ENCODE measurements at places on chromosomes 2 and 18.

DNA sequence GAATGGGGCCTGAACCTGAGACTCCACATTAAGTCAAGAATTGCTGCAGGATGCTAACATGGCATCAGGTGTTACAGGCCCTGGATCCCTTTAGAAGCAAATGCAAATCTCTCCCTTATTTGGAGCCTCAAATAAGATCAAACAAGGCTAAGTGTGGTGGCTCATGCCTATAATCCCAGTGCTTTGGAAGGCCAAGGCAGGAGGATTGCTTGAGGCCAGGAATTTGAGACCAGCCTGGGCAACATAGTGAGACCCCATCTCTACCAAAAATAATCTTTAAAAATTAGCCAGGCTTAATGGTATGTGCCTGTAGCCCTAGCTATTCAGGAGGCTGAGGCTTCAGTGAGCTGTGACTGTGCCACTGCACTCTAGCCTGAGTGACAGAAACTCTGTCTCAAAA, 89.4 kb downstream of the DYM start:
- DNase-seq, result no peak

- DNase-seq, result no peak
Measured at GRCh38 chr18:48913775-48914174, 37.0 kb downstream of the SMAD7 start.

GRCh38 chr2:48174503-48174902, 268.2 kb upstream of the FBXO11 start:
- DNase-seq, result no peak

DNA sequence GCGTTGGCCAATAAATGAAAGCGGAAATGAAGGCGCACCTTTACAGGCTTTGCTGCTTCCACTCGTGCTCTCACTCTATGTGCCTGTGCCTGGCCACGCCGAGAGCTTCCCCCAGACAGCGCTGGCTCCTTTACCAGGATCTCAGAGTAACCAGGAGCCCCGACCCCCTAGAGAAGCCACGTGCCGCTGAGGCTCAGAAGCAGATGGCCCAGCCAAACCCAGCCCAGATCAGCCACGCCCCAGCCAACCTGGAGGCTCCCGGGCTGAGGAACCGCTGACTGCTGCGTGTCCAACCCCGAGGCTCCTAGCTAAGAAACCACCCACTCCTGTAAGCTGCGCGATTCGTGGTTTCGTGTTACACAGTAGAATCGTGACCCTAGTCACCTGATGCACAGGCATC, 199.3 kb downstream of the NCK2 start:
- DNase-seq, result no peak

GRCh38 chr2:205719847-205720246, 37.5 kb downstream of the NRP2 start:
- no peak for DNase-seq

GRCh38 chr2:196592331-196592910, 47.1 kb upstream of the CCDC150 start:
- no peak for DNase-seq

DNA sequence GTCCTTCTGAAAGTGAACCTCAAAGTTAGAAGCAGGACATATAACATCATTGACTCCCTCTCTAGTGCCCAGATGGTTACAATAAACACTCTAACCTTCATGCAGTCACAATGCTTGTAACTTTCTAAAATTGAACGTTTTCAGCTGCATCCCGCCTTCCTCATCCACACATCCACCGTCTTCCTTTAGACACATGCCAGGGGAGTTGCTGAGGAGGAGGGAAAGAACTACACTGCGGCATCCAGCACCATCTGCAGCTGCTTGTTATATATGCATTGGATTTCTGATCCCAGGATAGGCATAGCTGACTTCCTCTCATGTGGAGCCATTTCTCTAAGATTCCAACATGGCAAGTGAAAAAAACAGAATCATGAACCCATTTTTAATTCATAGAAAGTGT, 96.8 kb downstream of the FBXO15 start:
- no peak for DNase-seq

- DNase-seq, result no peak
Measured at GRCh38 chr2:43370705-43371104, 144.3 kb upstream of the ZFP36L2 start.

DNA sequence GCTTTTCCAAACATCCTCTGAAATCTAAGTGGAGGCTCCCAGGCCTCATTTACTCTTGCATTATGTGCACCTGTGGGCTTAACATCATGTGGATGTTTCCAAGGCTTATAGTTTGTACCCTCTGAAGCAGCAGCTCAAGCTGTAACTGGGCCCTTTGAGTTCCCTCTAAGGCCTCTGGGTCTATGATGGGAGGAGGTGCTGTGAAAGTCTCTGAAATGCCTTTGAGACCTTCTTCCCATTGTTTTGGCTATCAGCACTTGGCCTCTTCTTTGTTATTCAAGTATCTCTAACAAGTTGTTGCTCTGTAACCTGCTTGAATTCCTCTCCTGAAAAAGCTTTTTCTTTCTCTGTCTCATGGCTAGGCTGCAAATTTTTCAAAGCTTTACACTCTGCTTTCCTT, 58.1 kb upstream of the MYT1L start:
- no peak for DNase-seq

DNA sequence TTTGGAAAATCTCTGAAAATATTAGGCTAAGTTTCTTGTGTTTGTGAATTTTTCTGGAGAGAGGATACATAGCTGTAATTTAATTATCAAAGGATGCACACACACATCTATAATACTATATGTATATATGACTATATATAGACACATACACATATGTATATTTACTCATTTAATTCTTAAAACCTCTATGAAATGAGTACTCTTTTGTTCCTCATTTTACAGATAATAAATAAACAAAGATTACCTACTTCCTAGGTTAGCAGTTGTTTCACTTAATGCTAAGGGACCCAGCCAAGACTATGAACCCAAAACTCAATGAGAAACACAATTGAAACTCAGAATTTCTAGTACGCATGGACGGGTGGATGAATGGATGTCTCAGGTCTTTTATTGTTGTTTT, 145.6 kb downstream of the BCL2 start:
- DNase-seq, result no peak

DNA sequence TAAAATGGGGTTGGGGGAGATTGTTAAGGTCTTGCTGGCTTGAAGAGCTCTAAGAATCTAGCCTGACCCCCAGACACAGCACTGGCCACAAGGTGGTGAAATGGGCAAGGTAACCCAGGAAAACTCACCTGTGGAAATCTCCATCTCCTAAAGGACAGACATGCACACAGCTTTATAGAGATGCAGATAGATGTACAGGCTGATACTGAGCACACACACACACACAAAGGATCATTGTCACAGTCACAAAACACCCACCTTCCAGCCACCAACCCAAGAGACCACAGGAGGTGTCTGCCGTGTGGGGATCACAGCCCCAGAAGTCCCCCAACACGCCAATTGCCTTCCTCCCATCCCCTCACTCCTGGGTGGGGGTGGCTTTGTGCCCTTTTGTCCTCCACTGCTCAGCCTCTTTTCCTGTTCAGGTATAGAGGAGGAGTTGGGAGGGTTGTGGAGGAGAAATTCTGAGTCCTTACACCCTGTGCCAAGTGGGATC, 3.2 kb upstream of the CYP26B1 start:
- DNase-seq, result no peak

- DNase-seq, result no peak
Measured at GRCh38 chr2:38935568-38936172, 46.0 kb downstream of the ARHGEF33 start.

DNA sequence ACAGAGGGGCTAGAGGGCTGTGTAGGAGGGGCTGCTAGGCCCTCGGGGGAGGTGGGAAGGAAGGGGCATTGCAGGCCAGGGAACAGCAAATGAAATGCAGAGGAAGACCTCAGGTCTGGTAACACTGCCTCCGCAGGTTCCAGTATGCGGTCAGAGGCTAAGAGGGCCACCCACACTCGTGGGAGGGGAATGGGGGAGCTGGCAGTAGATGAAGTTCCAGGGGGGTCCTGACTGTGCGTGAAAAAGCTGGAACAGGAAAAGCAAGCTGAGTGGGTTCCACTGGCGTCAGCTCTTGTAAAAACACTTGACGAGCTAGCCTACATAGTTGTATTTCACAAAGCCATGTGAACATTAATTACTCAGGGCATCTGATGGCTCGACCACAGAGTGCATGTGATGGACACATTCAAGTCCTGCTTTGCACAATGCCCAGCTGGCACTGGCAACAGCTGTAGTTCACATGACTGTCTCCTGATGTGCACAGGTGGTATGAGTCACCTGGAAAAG, 29.0 kb upstream of the PTPN4 start:
- no peak for DNase-seq

GRCh38 chr2:216493334-216493685, 5.3 kb upstream of the RPL37A start:
- no peak for DNase-seq

DNA sequence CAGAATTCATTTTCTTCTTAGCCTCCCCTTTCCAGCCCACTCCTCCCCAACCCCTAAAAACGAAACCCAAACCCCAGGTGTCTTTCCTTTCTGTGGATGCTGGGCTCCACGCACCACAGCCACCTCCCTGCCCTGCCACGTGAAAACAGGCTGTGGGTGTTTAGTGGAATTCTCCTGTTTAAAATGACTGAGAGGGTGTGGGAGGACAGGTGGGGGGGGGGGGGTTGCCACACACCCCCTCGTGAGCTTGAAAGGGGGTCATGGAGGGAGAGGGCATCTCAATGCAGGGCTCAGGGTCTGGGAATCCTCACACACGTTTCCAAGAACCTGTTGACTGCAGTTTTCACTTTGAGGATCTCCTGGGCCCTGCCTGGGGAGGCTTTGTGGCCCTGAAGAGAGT, 110.3 kb downstream of the FAM210A start:
- no peak for DNase-seq

DNA sequence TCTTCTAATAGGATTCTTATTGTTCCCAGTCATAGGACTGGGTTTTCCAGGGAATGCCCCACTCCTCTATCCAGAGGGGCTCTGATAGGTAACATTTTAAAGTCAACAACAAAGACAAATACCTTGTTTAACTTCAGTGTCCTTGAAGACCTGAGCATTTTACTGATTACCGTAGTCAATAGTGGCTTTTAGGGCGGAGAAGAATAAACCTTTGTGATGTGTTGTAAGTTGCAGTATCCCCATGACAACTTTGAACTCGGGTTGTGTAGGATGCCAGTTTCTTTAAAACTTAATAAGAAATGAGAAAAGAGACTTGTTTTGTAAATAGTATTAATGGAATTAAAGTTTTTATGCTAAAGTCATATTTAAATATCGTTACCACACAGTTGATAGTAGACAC, 6.0 kb downstream of the GATA6 start:
- DNase-seq, result no peak

DNA sequence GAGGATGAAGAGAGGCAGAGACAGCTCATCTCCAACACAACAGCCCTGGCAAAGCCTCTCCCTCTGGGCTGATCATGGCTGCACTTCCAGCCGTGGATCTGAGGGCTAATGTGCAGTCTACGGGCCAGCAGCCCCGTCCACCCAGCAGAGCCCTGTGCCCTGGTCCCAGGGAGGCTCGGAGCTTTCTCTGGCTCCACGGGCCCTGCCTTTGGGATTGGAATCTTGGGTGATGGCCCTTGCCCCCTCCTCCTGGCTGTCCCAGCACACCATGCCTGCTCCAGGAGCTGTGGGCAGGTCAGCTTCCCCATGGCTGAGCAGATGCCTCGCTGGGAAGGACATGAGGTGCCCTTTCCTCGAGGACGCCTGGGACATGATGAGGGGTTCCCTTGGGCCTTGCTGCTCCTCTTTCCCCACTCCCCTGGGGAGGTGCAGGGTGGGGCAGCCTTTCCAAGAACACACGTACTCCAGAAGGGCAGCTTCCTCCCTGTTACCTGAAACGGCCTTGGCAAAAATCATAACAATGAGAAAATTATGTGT, 66.9 kb downstream of the C18orf63 start:
- DNase-seq, result no peak

All from T-helper 22 cell (primary cell).